H9 (cell line): ENCODE measurements at places on chromosomes 12 and 14.

GRCh38 chr14:59969319-59969718 lies 49.4 kb downstream of the LRRC9 start:
- no peaks in the 10 kb centered on the region for H3K36me3 ChIP-seq
- no peaks in the 10 kb centered on the region for H3K27me3 ChIP-seq
- H3K4me1 ChIP-seq, result no peaks in the 10 kb centered on the region
- DNase-seq, result no peak
- no peak overlapping the region for H3K4me3 ChIP-seq

GRCh38 chr14:55957950-55958349 lies 160.3 kb upstream of the PELI2 start:
- no peaks in the 10 kb centered on the region for H3K36me3 ChIP-seq
- DNase-seq, result peak; percentile 67
- H3K27me3 ChIP-seq, result no peaks in the 10 kb centered on the region; the same call in 1 of the 2 replicates
- H3K4me1 ChIP-seq, result peaks cover 3% of the 10 kb centered on the region; the same call in 1 of the 2 replicates
- peak overlapping the region; percentile 1 for H3K4me3 ChIP-seq

GRCh38 chr12:92208613-92209121 lies 63.0 kb upstream of the BTG1 start:
- H3K27ac ChIP-seq, result no peak overlapping the region
- DNase-seq, result no peak
- H3K27me3 ChIP-seq, result no peaks in the 10 kb centered on the region

- no peak for DNase-seq
- no peaks in the 10 kb centered on the region for H3K27me3 ChIP-seq
- H3K4me1 ChIP-seq, result no peaks in the 10 kb centered on the region
- no peak overlapping the region for H3K4me3 ChIP-seq
- no peaks in the 10 kb centered on the region for H3K36me3 ChIP-seq
- no peak overlapping the region for H3K27ac ChIP-seq
Measured at GRCh38 chr12:26878661-26879119, 45.7 kb upstream of the ITPR2 start.

- H3K27me3 ChIP-seq, result no peaks in the 10 kb centered on the region
- no peak overlapping the region for H3K4me3 ChIP-seq
- no peak overlapping the region for H3K27ac ChIP-seq
Measured at GRCh38 chr12:122096014-122096413, 17.5 kb downstream of the MLXIP start.

DNA sequence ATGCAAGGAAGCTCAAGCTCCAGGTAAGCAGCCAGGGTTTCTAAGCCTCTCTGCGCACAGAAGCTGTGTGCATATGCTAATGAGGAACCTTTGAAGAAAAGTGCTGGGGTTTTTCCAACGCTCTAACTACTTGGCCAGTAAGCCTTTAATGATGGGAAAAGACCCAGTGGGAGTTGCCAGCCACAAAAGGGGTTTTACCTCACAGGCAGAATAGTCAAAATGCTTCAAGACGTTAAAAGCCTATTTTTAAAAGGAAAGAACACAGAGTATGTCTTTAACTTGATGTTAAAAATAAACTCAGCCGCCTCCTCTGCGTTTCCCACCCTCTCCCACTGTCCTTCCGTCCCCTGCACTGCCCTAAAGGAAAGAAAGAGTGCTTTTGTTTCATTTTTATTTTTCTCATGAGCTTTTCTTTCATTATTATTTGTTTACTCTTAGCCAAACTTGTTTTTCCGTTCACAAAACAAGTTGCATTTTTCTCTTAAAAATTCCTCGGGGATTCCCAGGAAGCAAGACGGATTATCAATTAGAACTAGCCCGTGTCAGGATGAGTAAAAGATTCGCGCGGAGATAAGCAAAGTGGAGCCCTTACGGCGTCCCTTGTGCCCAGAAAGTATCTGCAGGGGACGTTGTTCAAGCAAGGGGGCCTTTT lies 209.8 kb upstream of the NUDT4 start:
- H3K27ac ChIP-seq, result no peak overlapping the region
- DNase-seq, result peak; percentile 64
- H3K4me1 ChIP-seq, result no peaks in the 10 kb centered on the region
- no peaks in the 10 kb centered on the region for H3K36me3 ChIP-seq
- H3K27me3 ChIP-seq, result peaks cover 2% of the 10 kb centered on the region; the same call in 1 of the 2 replicates

DNA sequence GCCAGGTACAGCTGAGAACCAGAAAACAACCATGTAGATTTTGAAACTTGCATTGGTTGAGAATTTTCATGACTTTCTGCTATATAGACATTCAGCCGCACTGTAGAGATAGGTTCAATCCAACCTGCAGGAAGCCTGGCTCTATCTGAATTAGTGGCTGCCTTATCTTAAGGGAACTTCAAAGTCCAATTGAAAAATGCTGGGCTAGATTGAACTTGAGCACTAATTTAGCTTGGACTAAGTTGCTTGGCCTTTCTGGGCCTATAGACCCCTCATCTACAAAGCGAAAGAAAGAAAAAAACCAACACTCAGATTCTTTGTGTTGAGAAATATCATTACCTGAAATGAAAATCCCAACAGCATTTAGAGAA lies 332.4 kb downstream of the NUAK1 start:
- no peaks in the 10 kb centered on the region for H3K36me3 ChIP-seq
- H3K4me1 ChIP-seq, result no peaks in the 10 kb centered on the region
- no peak overlapping the region for H3K27ac ChIP-seq
- H3K27me3 ChIP-seq, result no peaks in the 10 kb centered on the region
- DNase-seq, result no peak

DNA sequence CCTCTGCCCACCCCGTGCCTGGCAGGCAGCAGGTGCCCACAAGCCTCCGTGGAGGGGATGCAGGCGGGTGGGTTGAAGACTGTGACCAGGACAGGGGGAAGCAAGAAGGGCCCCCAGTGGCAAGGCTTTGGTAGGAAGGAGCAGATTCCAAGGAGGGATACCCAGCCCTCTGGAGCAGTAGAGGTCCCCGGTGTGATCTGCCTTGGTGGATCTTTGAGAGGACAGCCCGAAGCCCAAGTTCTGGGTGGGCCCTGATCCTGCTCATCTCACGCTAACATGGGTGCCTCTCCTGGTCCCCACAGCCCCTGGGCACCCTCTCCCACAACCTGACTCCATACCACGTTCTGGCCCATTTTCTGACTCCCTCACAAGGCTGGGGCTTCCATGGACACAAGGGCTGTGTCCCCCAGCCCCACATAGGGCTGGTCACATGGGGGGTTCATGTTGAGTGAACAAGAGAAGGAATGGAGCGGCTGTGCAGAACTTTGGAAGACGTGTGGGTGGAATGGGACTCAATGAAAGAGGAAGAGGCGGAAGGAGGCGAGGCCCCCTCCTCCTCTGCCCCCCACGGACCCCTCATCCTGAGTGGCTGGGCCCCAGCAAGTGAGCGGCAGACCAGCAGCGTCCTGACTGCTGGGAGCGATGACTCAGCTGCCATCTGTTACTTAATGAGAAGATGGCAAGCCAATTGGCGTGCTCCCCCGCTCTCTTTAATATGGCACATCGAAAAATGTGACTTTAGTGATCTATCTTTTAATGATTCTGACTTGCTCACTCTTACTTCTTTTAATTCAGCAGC lies 77.0 kb upstream of the BCL11B start:
- no peak overlapping the region for H3K27ac ChIP-seq
- H3K36me3 ChIP-seq, result no peaks in the 10 kb centered on the region
- H3K27me3 ChIP-seq, result no peaks in the 10 kb centered on the region
- no peak overlapping the region for H3K4me3 ChIP-seq

DNA sequence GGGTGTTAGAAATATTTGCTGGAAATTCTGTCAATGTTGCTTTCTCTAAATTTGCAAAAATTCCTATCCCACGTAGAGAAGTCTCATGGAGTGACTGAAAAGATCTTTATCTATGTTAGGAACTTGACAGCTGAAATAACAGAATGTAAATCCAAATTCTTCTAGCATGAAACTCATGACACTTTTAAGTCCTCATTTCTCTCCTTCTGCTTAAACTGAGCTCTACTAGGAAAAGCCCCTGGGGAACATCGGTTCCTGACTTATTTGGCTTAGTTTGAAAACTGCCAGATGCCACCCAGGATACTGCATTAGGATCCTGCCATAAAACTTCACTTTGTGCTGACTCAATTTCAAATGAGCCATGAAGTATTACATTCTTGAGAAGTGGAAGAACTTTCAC lies 426.0 kb downstream of the GALC start:
- H3K36me3 ChIP-seq, result peaks cover 5% of the 10 kb centered on the region
- no peak for DNase-seq
- no peak overlapping the region for H3K4me3 ChIP-seq

DNA sequence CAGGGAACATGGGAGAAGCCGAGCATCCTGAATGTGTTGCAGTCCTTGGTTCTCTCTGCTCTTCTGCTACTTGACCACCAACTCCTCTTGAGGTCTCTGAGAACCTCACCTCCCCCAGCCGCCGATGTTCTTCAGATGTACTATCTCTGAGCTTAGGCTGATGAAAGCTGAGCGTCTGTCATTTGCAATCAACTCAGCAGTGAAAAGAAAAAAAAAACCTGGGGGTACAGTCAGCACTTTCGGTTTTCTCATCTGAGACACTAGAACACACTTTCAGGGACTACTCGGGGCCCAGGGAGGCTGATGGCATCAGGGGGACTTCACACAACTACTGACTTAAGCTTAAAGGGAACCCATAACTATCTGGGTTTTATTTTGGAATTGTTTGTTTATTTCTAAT lies 9.6 kb upstream of the FLVCR2 start:
- no peak overlapping the region for H3K4me3 ChIP-seq
- no peaks in the 10 kb centered on the region for H3K36me3 ChIP-seq
- no peak for DNase-seq
- no peaks in the 10 kb centered on the region; the same call in 1 of the 2 replicates for H3K4me1 ChIP-seq

GRCh38 chr14:72723858-72724530 lies 169.9 kb downstream of the DPF3 start:
- H3K4me3 ChIP-seq, result no peak overlapping the region
- no peaks in the 10 kb centered on the region for H3K4me1 ChIP-seq
- H3K27ac ChIP-seq, result no peak overlapping the region
- no peaks in the 10 kb centered on the region for H3K27me3 ChIP-seq
- H3K36me3 ChIP-seq, result no peaks in the 10 kb centered on the region

GRCh38 chr12:124938108-124938507 lies 23.7 kb upstream of the UBC start:
- DNase-seq, result no peak

GRCh38 chr14:26765768-26766520 lies 168.1 kb upstream of the NOVA1 start:
- H3K27me3 ChIP-seq, result no peaks in the 10 kb centered on the region
- H3K4me1 ChIP-seq, result no peaks in the 10 kb centered on the region
- H3K4me3 ChIP-seq, result no peak overlapping the region
- no peaks in the 10 kb centered on the region for H3K36me3 ChIP-seq
- no peak for DNase-seq

DNA sequence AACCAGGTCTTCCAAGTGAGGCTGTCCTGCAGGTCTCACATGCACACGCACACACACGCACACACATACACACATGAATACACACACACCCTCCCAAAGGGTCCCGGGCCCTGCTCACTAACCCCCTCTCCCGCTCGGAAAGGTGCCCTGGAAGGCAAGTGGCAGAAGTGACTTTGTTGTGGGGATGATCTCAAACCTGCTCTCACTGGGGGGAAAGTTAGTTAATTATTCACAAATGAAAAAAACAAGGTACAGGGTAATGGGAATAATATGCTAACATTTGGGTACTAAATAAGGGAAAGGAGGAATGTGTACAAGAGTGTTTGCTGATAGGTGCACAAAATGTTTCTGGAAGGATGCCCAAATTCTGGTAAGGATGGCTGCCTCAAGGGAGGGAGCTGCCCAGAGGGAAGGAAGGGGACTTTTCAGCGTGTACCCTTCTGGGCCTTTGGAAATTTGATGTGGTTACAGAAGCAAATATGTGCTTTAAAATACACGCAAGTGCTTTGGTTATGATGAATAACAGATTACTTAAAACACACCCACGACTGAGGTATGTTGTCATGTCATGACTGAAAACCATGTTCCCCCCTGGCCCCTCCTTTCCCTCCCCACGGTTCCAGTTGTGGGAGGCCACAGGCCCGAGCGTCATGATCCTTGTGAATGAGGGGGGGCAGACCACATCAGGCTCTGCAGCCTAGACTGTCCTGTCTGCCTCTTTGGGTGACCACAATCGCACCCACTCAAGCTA lies 43.3 kb upstream of the PLEKHG6 start:
- H3K27me3 ChIP-seq, result no peaks in the 10 kb centered on the region
- H3K36me3 ChIP-seq, result no peaks in the 10 kb centered on the region
- peaks cover 7% of the 10 kb centered on the region for H3K4me1 ChIP-seq
- H3K4me3 ChIP-seq, result no peak overlapping the region
